Subcutaneous preadipocyte (primary cell): ENCODE measurements at places on chromosomes 6 and 20. TPM values are rescaled to one million over a fixed set of nuclear protein-coding genes. Genes with fewer than 3 reads are reported as not detected.

Gene FOXF2
- total RNA-seq: 5.1 and 5.5 TPM in 2 replicates

Gene PTGIS
- 19.0 and 77.9 TPM in 2 replicates for total RNA-seq

Gene NKX2-2
- 0.20 TPM in 1 of 2 replicates, not detected in the other for total RNA-seq

Gene HLA-E
- total RNA-seq: 122 and 139 TPM in 2 replicates

Gene FAM209B
- not detected in 2 replicates for total RNA-seq

Gene PRSS16
- total RNA-seq: not detected in 2 replicates

Gene BIRC7
- total RNA-seq: not detected in 2 replicates

Gene DLL1
- 0.73 and 0.78 TPM in 2 replicates for total RNA-seq

Gene SOBP
- 7.0 and 8.8 TPM in 2 replicates for total RNA-seq

Gene CNKSR3
- total RNA-seq: 2.9 and 4.9 TPM in 2 replicates
